Smooth muscle cell of trachea (primary cell): ENCODE measurements at places on chromosomes 2 and 18. TPM values are rescaled to one million over a fixed set of nuclear protein-coding genes. Genes with fewer than 3 reads are reported as not detected.

The RAPGEF4 gene
- total RNA-seq = 0.66 and 1.2 TPM in 2 replicates

The ANKRD30BL gene
- total RNA-seq = not detected in 2 replicates

The IL36B gene
- not detected in 2 replicates for total RNA-seq

The GPR75 gene
- 1.3 and 1.5 TPM in 2 replicates for total RNA-seq

The ELOA2 gene
- total RNA-seq = not detected in 2 replicates

The EDAR gene
- total RNA-seq = not detected in 2 replicates

The MARCHF4 gene
- 1.5 TPM in 2 replicates for total RNA-seq

The CHRNG gene
- not detected in 2 replicates for total RNA-seq

The SPC25 gene
- 14.1 TPM in 1 of 2 replicates, not detected in the other for total RNA-seq

The MBP gene
- total RNA-seq = 3.8 and 14.4 TPM in 2 replicates

The DTNB gene
- total RNA-seq = 6.3 and 6.7 TPM in 2 replicates

The FBXO41 gene
- 1.9 and 3.1 TPM in 2 replicates for total RNA-seq

The CLEC4F gene
- not detected in 2 replicates for total RNA-seq

The AQP12A gene
- total RNA-seq = not detected in 2 replicates

The PECR gene
- 27.5 and 33.9 TPM in 2 replicates for total RNA-seq

The ZSWIM2 gene
- total RNA-seq = under 0.01 TPM in 1 of 2 replicates, not detected in the other

The SERPINB10 gene
- total RNA-seq = not detected in 2 replicates

The UGT1A4 gene
- not detected in 2 replicates for total RNA-seq

The ANKRD30B gene
- total RNA-seq = 0.15 and 0.50 TPM in 2 replicates

The SOCS6 gene
- 31.0 and 37.9 TPM in 2 replicates for total RNA-seq
